NCI-H2081 treated with DMSO at 0.1 percent for 48 hours (cell line): ENCODE measurements at places on chromosomes 3 and 15.

DNA sequence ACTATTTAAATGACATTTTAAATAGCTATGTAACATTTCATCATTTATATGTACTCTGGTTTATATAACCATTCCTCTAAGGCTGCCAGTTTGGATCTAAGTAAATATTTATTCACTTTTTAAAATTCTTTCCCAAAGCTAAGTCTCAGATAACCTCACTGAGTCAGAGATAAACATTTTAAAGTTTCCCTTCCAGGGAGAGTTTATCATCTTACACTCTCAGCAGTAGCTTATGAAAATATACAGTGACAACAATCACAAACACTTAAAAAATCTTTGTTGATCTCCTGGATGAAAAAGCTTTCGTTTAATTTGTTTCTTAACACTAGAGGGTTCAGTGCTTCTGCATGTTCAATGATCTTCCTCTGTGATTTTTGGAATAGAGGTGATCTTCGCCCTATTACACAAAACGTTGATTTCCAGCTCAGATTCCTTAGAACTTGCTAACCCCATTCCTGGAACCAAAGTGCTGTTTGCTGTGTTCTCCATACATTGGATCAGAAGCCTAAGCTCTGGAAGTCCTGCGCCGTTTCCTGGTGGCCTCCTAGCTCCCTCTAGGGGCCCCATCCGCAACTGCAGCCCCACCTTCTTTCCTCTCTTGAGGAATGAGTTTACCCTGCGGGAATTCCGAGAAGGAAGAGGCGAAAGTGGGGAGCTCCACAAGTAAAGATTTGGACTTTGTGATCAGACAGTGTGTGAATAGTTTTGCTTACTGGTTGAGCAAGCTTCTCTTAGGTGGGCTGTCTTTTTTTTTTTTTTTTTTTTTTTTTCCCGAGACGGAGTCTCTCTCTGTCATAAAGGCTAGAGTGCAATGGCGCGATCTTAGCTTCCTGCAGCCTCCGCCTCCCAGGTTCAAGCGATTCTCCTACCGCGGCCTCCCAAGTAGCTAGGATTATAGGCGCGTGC lies 29.3 kb upstream of the SACM1L start:
- DNase-seq, result no peak

- no peak for DNase-seq
Observed at GRCh38 chr15:90869601-90870353, 1.4 kb downstream of the FURIN start.

- DNase-seq, result no peak
Observed at GRCh38 chr3:185397676-185398075, 34.7 kb downstream of the MAP3K13 start.

DNA sequence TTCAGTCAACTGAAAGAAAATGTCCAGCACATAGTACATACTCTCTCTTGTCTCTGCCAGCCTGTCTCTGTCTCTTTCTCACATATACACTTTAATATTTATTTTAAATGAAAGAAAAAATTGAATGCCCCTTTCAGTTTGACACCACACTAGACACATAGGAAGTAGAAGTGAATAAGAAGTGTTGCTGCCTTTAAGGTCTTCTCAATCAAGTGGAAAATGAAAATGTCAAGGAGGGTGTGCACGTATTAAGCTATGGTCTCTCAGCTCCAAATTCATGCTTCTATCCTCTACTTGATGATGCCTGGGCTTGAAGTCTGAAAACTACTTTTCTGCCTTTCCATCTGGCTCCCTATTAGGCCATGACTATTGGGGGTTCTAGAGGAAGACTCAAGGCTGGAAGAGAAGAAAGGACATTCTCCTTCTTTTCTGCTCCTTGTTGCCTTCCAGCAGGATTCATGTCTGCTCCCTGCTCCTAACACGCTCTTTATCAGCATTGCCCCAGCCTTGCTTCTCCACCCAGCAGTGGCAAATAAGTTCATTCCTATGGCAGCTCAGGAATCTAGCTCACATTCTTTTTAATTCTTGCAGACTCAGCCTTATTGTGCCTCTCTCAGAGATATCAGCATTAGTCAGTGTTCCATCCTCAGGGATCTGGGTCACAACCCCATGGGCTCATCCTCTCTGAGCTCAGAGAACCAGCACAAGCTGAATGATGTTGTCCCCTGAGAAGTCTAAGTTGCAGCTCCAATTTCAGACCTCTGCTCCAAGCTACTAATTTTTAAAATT lies 609.1 kb upstream of the GRM7 start:
- no peak for DNase-seq

- no peak for DNase-seq
Observed at GRCh38 chr3:186998937-186999368, 68.6 kb downstream of the ST6GAL1 start.

DNA sequence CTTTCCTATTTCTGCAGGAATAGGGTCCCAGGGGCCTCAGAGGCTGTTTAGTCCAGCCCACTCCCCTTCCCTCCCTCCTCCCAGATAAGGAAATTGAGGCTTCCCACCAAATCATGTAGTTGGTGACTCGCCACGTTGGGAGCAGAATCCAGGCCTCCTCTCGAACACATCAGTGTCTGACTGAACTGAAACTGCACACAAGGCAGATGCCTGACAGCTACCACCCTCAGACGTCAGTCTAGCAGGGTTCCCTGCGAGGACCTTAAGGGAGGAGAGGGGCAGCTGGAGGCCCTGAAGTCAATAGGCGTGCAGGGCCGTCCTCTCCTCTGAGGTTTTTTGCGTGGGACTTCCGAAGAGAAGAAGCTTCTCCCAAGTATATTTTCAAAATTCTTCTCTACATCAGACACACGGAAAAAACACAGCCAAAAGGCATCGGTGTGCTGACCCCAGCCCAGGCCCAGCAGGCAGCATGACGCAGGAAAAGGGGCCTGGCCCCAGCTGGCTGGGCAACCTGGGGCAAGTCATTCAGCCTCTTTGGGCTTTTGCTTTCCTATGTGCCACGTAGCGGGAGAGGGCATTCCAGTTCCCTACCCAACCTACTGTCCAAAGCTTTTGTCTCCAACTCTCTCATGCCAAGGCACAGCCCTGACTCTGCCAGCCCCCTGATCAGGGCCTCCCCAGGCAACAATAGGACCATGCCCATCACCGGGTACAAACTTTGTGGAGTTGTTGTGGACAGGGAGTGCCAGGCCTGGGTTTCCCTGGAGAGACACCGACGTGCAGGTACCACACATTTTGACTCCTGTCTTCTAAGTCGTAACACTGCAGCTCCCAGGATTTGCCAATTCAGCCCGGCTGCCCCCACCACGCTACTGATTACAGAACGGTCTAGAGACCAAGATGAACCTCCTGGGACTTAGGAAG lies 283.1 kb downstream of the XXYLT1 start:
- DNase-seq, result no peak

GRCh38 chr3:82824491-82824890 lies 1063.0 kb upstream of the GBE1 start:
- DNase-seq, result no peak

DNA sequence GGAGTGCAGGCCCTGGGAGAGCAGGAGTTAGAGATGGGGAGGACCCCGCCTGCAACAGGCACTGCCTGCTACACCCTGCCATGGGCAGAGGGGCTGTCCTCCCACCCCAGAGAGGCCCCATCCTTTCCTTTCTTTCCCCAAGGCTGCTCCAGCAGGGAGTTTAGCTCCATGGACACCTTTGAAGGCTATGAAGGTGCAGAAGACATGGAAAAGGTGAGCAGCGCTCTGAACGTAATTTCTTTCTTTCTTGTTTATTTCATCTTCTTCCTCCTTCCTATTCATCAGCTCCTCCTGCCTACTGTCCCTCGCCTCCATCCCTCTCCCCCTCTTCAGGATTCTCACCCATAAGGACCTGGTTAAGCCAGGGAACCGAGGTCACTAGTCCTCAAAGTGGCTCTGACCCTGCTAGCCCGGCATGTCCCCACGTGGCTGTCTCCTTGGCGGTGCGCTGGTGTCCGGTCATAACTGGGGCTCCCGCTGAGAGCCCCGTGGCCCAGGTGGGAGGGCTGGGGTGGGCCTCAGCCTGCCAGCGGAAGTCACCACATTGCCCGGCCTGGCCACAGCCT lies 16.0 kb upstream of the ADIPOQ start:
- no peak for DNase-seq

- no peak for DNase-seq
Observed at GRCh38 chr3:128006061-128007032, 45.9 kb upstream of the SEC61A1 start.

GRCh38 chr3:156010829-156011228 lies 109.5 kb upstream of the KCNAB1 start:
- DNase-seq, result no peak

- no peak for DNase-seq
Observed at GRCh38 chr3:187186801-187187421, 10.4 kb upstream of the RTP1 start.

- DNase-seq, result no peak
Observed at GRCh38 chr15:27042230-27042629, 71.2 kb downstream of the GABRG3 start.

DNA sequence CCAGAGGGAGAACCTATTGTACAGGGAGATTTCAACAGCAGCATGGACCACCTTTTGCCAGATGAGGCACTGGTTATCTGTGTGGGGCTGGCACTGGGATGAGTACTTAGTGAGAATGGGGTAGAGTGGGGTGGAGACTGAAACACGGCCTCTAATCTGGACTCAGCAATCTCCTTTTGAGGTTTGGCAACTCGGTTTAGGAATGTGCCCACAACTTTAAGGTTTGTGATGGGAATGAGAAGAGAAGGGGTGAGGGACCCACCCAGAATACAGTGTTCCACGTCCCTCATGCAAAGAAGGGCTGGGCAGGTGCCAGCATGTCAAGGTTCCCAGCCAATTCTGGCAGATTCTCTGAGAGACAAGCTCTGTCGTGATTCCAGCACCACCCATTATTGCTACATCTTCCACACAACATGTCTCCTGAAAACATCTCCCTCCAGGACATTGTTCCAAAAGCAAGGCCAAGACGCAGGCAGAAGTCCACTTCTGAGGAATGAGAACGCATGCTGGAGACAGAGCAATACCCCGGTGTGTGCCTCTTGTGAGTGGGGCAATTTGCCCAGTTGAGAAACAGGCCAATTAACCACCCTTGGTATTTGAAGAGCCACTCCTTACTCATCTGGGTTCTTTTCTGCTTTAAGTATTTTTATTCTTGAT lies 37.5 kb upstream of the CCR4 start:
- no peak for DNase-seq

- no peak for DNase-seq
Observed at GRCh38 chr3:115681736-115682135, 58.4 kb downstream of the GAP43 start.

GRCh38 chr3:30114918-30115317 lies 491.5 kb upstream of the TGFBR2 start:
- DNase-seq, result no peak

DNA sequence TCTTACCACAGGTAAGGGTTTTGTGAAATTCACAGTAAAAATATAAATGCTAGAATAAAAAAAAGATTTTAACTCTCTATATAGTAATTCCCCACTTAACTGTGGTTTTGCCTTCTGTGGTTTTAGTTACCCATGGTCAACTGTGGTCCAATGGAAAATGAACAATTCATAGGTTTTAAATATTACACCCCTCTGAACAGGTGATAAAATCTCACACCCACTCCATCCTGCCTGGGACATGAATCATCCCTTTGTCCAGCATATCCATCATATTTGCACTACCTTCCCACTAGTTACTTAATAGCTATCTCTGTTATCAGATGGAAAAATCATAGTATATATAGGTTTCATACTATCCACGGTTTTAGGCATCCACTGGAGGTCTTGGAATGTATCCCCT lies 49.2 kb downstream of the HDGFL3 start:
- DNase-seq, result no peak

DNA sequence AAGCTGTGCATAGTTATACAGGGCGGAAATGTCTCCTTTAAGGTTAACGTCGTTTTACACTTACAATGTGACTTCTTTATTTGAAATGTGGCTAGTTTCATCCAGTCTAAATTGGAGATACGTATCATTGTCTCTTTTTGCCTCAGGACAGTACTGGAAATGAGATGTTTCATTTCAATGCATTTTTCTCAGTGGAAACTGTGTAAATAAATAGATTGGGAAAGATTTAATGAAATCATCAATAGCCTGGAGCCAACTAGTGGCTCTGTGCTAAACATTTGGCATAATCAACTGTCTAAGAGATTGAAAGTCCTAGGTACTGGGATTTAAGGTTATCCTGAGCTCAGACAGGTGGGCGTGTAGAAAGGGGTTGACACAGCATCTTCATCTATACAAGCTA lies 691.5 kb upstream of the CCDC54 start:
- no peak for DNase-seq

GRCh38 chr3:182508919-182509711 lies 284.2 kb upstream of the ATP11B start:
- no peak for DNase-seq

GRCh38 chr3:168250415-168250861 lies 154.7 kb upstream of the GOLIM4 start:
- no peak for DNase-seq

DNA sequence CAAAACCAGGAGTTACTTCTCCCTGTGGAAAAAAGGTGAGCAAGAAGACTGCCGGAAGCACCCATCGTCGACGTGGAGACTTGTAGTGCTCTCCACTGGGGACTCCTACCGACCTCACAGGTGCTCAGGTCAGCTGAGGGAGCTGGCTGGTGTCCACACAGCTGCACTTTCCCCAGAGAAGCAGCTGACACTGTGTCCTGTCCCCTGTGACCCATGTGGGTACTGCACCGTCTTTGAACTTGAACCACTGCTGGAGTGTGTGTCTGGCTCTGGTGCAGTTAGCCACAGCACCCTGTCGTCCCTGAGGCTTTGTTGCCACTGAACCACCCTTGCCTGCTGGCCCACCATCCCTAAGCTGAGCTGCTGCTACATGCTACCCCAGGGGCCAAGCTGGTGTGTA lies 270.8 kb downstream of the CACNA2D3 start:
- DNase-seq, result no peak

DNA sequence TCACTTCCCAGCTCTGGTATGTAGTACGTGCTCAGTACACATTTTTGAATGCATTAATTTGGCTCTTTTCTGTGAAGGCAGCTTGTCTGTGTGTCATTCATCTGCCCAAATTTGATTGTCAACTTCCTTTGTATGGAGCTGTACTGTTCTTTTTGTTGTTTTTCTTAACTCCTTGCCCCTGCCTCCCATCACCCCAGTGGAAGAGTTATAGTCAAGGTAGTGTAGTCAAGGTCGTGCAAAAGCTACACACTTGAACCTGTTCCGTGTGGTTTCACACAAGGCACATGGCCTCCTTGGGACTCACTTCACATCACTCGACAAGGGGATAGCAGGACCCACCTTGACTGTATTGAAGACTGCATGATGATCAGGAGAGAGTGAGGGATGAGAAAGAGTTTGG lies 37.6 kb downstream of the SMAD3 start:
- DNase-seq, result no peak

DNA sequence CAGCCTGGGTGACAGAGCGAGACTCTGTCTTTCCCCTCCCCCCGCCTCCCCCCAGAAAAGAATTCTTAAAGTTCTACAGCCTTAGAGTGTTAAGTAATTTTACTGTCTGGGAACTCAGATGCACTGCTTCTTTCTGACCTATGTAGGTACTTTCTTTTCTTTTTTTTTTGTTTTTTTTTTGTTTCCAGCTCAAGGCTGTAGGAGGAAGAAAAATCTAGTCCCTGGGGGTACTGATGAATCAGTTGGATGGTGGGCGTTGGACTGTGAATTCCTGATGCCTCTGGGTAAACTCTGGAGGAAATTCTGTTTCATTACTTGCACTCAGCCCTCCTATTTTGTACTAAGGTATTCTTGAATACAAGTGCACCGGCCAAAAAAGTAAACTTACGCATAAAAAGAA lies 10.8 kb downstream of the GHRL start:
- DNase-seq, result no peak

GRCh38 chr3:37810848-37811247 lies 50.8 kb upstream of the CTDSPL start:
- DNase-seq, result no peak

- DNase-seq, result no peak
Observed at GRCh38 chr3:142725357-142725739, 1.5 kb downstream of the TRPC1 start.

- DNase-seq, result no peak
Observed at GRCh38 chr15:74878273-74878672, 5.1 kb upstream of the SCAMP2 start.
